GM13977 (cell line): ENCODE measurements at places on chromosomes 6 and 20.

GRCh38 chr6:151128763-151129370 is 110.9 kb upstream of the AKAP12 start:
- DNase-seq = no peak

GRCh38 chr6:132072831-132073230 is 121.7 kb upstream of the CCN2 start:
- DNase-seq = no peak

DNA sequence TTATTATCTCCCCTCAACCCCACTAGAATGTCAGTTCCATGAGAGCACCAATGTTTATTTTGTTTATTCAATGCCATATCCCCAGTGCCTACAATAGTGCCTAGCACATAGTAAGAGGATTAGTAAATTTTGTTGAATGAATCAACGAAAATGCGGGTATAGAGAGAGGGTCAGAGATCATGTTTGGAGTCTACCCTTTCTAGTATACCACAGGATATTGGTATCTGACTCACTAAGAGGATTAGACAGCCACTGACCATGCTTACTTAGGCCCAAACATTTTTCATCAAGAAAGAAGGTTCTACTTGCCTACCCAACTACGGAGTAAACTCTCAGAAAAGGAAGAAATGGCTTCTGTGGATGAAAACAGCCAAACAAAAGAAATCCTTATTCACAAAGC is 356.8 kb downstream of the BTBD9 start:
- no peak for DNase-seq

GRCh38 chr6:34146021-34146782 is at the start of gene GRM4:
Gene GRM4 (minus strand): TSS chr6:34146087. CDS start chr6:34133496, 12,591 bp downstream.
- DNase-seq = no peak
